GM12892 (cell line): ENCODE measurements at places on chromosomes 7 and 10.

DNA sequence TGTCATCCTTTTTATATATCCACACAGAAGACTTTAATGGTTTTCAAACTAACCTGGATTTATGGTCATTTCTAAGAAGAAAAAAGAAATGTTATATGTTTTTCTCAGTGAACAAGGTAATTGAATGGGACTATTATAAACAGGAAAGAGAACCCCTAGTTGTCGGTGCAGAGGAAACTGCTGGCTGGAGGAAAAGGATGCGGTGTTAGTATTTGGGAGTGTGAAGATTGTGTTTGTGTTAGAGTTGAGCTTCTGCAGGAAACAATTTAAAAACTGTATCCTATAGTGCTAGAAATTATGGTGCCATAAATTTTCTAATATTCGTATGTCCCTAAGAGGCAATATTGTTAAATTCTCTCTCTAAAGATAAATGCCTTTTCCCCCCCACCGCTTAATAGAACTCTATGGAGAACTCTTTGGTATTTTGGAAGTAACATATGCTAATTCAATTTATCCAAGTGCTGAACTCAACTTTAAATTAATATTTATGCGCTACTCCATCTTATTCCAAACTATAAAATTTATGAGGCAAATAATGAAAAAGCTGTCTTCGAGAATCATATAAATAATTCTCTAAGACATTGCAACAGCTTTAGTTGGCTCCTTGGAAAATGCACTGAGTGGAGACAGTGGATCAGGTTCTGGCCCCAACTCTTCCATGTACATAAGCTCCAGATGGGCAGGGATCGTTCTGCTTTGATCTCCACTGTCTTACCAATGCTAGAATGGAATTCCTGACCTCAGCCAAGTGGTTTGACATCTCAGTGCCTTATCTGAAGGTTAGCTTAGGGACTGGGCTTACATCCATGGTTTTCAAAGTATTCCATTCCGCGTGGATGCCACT, 5.6 kb downstream of the BZW2 start:
- DNase-seq: no peak

DNA sequence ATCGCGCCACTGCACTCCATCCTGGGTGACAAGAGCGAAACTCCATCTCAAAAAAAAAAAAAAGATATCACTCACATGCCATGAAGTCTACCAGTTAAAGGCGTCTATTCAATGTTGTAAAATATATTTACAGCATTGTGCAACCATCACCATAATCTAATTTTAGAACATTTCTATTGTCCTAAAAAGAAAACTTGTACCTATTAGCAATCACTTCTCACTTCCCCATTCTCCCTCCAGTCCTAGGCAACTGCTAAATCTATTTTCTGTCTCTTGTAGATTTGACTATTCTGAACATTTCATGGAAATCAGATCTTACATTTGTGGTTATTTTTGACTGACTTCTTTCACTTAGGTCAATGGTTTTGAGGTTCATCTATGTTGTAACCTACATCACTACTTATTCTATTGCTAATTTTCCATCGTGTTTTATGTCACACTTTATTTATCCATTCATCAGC, 25.2 kb upstream of the OTUD1 start:
- no peak for DNase-seq

DNA sequence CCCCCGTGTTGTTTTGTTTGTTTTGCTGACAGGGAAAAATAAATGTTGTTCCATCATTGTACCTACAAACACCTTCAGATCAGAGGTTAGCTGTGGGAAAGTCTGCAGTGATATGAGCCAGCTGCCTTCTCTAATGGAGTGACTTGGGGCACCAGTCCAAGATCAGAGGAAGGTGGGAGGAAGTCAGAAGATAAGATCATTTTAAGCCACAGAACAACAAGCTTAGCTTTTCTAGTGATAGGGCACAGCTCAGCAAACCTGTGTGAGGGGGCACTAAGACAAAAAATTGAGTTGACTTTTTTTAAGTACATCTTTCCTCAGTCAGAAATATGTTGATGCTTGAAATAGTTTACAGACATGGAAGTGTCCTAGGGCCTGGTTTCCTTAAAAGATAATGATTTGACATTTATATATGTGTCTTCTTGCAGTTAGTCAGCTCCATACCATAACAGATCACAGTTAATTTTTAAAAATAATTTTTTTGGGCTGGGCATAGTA, 240.3 kb upstream of the KAT6B start:
- no peak for DNase-seq

DNA sequence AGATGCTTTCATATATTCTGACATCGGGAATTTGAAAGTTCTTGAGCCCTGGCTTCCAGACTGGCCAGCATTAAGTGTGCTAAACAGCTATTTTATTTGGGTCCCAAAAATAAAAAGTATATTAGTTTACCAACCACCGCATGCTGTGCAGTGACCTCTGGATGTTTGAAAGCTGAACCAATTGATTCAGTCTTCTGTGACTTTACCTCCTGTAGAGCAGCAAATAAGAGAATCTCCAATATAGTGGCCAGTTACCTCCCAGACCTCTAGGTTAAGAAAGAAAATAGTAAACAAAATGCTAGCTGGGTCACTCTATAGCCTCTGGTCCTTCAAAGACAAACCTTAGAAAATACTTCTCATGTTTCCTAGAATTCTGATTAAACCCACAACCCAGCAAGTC, 424.6 kb upstream of the NFE2L3 start:
- DNase-seq: no peak

DNA sequence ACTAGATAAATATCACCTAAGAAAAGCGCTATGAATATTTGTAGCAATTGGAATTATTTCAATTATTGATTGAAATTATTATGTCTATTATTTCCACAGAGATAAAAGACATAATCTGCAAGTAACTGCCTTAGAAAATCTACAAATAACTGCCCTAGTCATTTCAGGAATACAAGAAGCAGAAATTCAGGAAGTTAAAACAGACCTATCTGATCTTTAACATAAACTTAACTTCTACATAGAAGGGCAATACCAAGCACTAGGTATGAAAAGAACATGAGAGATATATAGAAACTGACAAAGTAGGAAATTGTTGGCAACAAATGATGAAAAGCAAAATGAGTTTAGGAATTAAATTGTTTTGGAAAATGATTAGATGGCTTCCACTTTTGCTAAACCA, 31.8 kb upstream of the AKR1B10 start:
- DNase-seq: no peak

- DNase-seq: no peak
Measured at GRCh38 chr10:88879534-88880281, at the start of gene STAMBPL1. Gene STAMBPL1 (plus strand): TSS chr10:88880245. CDS start chr10:88901709, 21,464 bp downstream.

DNA sequence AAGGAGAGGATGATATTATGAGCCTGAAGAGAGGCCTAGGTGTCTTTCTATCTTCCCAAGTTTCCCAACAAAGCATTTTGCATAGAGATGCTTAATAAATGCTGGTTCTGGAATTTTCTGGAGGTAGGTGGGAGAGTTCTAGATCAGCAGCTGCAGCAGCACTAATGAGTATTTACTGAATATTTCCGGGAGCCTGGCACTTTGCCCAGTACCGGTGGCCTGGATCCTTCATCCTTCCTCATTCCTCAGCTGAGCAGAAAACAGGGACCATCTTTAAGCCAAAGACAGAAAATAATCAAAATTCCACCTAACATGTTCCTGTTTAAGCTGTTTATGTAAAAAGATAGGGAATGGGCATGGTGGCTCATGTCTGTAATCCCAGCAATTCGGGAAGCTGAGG, 813.2 kb upstream of the AUTS2 start:
- DNase-seq: no peak

- DNase-seq: no peak
Measured at GRCh38 chr7:4185721-4186512, 496.2 kb upstream of the FOXK1 start.

GRCh38 chr7:26549281-26549944, 257.8 kb downstream of the SNX10 start:
- DNase-seq: no peak

GRCh38 chr7:55425141-55425752, 60.1 kb downstream of the LANCL2 start:
- no peak for DNase-seq

GRCh38 chr7:79507131-79507530, 53.7 kb upstream of the MAGI2 start:
- no peak for DNase-seq

DNA sequence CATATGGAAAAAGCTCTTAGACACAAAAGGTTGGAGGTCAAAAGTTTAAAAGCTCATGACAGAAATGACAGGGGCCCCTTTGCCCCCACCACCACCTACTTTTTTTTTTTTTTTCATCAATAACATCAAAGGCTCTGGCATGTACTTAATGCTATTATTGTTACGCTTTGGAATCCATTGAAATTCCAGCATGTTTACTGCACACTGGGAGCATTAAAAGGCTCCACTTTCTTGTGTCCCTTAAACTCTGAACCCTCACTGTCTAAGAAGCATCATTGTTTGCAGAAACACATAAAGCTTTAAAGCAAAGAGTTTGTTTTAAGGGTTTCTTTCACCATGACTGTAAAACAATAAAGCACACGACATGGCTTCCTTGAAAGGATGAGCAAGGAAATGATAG, 149.4 kb downstream of the GLI3 start:
- no peak for DNase-seq
